ENCODE measurements at places on chromosomes 12 and 14.

GRCh38 chr12:65906006-65906405 is 81.7 kb downstream of the HMGA2 start:
- DNase-seq, result no peak

- DNase-seq, result no peak
Observed at GRCh38 chr14:102434647-102435175, 72.0 kb downstream of the TECPR2 start.

DNA sequence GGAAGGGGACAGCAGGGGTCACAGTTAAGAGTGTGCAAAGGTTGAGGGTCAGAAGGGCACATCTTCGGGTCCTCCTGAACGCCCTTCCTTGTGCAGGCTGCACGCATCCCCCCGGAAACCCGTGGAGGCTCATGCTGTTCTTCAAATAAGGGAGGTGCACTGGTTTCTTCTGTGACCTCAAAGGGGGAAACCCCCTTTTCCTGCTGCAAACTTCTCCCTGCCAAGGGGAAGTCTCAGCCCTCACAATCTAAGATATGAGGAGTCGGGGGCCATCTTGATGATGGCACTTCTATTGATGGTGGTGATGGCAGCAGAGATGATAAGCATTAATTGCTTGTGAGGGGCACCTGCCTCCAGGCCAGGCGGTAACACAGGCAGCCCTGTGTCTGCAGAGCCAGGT is 40.0 kb downstream of the ISCA2 start:
- no peak for DNase-seq

DNA sequence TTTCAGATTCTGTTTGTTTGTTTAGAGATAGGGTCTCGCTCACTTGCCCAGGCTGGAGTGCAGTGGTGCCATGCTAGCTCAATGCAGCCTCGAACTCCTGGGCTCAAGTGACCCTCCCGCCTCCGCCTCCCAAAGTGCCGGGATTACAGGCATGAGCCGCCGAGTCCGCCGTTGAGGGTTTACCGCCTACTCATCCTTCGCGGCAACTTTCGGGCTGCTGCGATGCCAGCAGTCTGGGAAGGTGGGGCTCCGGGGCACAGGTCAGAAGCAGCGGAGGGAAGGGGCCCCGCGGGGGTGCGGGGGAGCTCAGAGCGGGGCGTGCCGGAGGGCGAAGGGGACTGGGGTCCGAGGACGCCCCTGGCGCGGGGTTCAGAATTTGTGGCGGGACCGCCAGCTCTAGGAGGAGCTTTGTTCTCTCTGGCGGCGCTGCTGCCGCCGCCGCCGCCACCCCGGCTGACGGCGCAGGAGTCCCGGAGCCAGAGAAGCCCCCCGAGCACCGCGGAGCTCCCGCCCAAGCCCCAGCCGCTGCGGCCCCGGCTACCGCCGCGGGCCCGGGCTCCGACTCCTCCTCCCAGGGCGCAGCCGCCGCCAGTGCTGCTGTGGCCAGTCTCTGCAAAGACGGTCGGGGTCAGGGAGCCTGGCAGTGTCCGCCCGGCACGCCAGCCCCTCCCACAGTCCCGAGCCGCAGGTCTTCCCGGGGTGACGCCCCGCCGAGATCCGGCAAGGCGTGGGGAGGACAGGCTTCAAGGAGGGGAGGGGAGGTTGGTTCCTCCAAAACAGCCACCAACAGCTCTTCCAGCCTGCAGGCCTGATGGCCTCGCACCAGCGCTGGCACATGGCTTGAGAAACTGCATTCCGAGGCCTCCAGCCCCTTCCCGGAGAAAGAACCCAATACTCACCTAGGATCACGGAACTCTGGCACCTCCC is 10.9 kb upstream of the KRT77 start:
- no peak for DNase-seq

DNA sequence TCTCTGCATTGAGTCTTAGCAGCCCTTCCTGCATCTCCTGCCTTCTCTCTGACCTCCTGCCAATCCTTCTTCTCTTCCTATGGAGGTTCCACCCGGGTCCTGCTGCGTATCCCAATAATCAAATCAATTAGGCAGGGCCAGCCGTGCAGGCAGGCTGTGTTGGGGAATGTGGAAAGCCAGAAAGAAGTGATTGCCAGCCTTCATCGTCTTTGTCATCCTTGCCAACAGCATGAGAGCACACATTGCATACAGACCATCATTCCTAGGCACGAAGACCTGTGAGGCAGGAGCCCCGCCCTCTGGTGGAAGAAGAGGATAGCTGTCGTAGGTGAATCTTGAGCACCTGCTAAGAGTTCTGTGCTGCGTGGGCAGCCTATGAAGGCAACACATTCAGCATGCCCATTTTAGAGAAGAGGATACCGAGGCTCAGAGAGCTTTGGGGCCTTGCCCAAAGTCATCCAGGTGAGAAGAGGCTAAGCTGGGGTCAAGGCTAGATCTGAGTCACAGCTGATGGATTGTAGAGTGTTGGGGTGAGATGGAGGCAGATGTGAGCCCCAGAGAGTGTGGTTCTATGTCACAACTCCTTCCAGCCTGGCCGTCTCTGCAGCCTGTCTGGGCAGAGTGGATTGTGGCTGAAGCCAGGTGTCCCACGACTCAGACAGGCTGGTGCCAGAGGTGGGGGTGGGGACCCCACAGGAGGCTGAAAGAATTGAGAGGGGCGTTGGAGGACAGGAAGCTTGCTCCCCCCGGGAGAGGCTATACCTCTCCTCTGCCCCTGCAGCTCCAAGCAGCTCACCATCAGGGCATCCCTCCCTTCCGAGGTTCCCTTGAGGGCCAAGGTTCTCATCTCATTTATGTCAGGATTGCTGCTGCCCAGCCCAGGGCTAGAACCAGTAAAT is 12.7 kb downstream of the C14orf132 start:
- DNase-seq, result no peak

DNA sequence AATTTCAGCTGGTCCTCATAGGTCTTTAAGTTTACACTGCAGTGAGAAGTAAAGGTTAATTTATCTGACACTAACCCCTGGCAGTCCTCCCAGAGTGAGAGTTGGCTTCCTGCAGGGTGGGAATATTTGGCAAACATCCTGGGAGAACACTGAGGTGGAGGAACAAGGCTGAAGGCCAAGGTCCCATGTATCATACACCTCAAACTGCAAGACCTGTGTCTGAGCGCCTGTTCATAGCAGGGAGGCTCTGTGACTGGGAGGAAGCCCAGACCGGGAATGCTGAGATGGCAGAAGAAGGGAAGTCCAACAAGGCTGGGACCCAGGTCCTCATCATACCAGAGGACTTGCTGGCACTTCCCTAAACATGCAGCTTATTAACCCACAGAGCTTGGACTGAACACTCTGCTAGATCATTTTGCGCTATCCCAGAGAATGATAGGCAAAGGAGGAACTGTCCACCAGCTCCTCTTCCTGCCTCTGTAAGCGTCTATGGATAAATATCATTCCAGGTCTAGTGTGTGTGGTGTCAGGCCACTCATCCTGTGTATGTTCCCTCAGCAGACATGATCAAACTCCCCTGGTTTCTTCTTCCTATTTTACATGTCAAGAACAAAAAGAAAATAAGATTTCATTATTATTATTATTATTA is 199.6 kb upstream of the CNOT2 start:
- peak; percentile 33 for DNase-seq

- no peak for DNase-seq
Observed at GRCh38 chr14:56561606-56562005, 18.0 kb upstream of the TMEM260 start.

- DNase-seq, result no peak
Observed at GRCh38 chr12:48156652-48157017, 680 bp downstream of the ASB8 start.

DNA sequence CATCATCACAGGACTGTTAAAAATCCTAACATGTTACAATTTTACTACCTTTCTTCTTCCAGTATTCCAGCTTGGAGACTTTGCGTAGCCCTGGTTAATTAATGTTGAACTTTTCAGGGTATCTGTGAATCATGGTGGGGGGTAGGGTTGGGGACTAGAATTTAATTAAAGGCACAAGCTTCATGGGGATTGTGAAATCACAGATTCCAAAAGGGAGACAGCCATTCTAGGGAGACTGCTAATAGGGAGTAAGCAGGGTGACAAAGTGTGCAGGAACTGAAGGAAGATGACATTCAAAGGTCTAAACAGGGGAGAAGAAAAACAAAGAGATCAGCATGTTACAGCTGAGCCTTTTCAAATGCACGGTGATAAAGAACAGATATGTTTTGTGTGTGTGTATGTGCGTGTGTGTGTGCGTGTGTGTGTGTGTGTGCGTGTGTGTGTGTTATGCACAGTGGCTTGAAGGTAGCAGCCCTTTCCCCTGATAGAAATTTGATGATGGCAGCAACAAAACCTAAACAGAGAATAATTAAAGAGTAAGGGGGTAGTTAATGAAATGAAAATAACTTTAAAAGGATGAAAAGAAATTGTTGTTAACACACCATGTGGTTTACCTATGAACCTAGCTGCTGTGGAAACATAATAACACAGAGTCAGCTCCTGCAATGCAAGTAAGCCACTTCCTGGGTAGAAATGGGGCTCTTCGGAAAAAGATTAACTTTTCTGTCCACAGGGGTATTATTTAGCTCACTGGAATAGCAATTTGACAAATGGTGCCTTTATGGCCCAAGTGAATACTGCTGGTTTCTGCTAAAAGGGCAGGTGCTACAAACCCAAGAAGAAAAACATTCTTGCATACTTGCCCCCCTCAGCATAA is 581.7 kb downstream of the DIO2 start:
- DNase-seq, result no peak

DNA sequence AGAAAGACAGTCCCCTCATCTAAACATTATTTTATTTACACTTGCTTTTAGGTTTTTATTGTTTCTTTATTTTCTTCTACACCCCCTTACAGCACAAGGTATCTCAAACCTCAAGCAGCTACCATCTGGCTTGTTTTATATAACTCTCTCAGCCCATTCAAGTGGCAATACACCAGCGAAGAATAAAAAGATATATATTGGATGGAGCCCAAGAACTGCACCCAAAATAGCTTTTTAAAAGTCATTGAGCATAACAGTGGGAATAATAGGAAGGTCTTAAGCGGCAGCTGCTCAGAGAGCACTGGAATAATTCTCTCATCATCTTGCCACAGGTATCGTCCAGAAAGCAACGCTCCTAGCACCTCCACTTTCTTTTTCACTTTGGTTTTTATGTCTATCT is 322.5 kb downstream of the SYT1 start:
- DNase-seq, result no peak

- DNase-seq, result no peak
Observed at GRCh38 chr14:39972704-39973103, 540.5 kb upstream of the FBXO33 start.

DNA sequence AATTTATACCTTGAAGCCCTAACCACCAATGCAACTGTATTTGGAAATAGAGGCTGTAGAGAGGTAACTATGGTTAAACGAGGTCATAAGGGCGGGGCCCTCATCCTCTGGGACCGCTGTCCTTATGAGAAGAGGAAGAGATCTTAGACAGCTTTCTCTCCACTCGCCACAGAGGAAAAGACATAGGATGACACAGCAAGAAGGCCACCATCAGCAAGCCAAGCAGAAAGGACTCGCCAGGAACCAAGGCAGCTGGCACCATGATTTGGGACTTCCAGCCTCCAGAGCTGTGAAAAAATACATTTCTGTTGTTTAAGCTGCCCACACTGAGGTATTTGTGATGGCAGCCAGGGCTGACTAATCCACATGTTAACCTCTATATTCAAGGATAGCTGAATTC is 30.4 kb upstream of the BCAT1 start:
- no peak for DNase-seq

All from fibroblast of pulmonary artery (primary cell).